A172 (cell line): ENCODE measurements at places on chromosomes 11 and 22. TPM values are rescaled to one million over a fixed set of nuclear protein-coding genes. Genes with fewer than 3 reads are reported as not detected.

- no peak for DNase-seq
These were observed 24.0 kb upstream of the ME3 start for GRCh38 chr11:86696451-86696850.

DNA sequence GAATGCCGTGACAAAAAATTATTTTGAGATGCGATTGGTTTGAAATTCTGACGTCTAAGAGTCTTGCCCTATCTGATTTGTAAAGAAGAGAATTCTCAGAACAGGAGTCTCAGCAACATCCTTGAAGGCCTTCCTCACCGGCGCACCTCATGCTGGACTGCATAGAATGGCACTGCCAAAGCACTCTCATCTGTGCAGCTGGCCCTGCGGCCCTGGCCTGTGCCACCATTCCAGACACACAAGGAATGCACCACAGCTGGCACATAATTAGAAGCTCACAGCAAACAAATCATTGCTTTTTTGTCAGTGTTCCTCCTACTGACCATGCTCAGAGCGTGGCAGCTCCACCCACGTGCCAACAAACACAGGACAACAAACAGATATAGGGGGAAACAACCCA, 166.0 kb downstream of the KIRREL3 start:
- peak; percentile 13 for DNase-seq

GRCh38 chr11:123742724-123743120, 1.3 kb upstream of the ZNF202 start:
- no peak for DNase-seq

Gene OR10G4
- not detected in 2 replicates for total RNA-seq

DNA sequence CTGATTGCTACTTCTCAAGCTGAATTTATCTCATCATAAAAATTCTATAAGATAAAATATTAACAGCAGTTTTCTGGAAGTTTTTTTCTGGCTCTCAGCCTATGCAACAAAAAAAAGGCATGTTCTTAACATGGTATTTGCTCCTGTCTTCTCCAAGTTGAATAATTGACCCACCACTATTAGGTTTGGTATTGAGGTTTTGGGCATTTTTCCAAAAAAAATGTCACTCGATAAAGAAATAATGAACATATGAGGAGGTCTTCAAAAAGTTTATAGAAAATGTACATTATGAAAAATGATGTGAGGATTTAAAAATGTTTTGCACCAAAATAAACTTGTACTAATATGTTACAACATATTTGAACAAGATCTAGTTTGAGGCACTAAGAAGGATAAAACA, 808.6 kb upstream of the RAG2 start:
- DNase-seq: no peak

GRCh38 chr11:133382131-133382812, 150.0 kb downstream of the OPCML start:
- no peak for DNase-seq

GRCh38 chr22:24532075-24532474, 22.9 kb downstream of the GUCD1 start:
- no peak for DNase-seq

- DNase-seq: no peak
These were observed 227.4 kb downstream of the INSC start for GRCh38 chr11:15342163-15342562.

DNA sequence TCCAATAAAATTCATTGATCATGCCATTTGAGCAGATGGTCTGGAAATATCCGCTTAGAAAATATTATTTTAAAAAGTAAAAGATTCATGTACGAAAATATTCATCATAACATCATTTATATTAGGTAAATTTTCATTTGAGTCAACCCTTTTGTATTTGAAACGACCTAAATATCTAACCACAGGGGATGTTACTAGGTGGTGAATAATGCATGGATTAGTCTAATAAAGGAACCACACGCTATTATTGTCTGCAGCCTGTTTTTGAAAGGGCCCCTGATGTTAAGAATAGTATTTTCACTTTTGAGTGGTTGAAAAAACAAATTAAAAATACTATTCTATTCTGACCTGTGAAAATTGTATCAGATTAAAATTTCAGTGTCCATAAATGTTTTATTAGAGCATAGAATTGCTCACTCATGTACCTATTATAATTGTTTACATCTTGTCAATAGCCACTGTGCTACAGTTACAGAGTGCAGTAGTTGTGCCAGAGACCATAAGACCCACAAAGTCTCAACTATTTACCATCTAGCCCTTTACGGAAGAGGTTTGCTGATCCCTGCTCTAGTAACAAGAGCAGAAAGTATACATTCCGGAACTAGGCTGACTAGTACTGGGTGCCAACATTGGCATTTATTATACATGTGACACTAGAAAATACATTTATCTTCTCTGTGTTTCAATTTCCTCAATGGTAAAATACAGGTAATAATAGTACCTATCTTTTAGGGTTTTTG, 176.1 kb downstream of the LRRC4C start:
- no peak for DNase-seq

GRCh38 chr11:27205250-27205649, 157.8 kb downstream of the CCDC34 start:
- DNase-seq: no peak

DNA sequence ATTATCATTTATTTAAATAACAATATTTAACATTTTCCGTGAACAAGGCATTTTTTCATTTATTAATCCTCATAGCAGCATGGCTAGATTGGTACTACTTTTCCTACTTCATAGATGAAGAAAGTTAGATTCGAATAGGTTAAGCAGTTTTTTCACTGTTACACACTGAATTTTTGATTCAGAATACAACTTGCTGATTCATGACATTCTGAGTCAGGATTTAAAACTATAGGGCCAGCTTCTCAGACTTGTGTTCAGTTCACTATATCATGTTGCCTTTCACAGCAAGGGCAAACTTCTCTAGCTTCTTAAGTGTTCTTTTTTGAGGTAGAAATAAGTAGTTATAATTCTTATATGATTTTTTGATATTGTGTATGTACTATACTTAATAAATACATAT, 31.5 kb downstream of the CYP2R1 start:
- no peak for DNase-seq

GRCh38 chr22:24284747-24285203, 14.1 kb downstream of the SPECC1L start:
- DNase-seq: no peak

DNA sequence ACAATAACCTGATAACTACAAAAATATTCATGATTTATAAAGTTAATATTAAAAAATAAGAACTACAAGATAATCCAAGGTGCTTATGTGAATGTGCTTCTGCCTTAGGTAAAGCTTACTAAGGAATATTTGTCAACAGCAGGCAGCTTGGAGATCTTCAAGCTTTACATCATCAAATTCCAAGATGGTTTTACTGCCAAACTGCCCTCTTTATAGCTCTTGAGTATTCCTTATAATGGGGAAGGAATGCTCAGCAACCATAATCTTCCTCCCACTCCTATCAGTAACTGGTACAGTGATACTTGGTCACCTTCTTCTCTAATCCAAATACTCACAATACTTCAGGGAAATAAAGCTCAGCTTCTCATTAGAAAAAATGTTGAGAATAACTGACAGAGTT, 30.1 kb downstream of the SBF2 start:
- peak; percentile 37 for DNase-seq

Gene OR10D3
- total RNA-seq: not detected in 2 replicates
